ENCODE measurements at places on chromosomes 3 and 15. TPM values are rescaled to one million over a fixed set of nuclear protein-coding genes. Genes with fewer than 3 reads are reported as not detected.

CCDC80 gene
- 10.3 TPM for total RNA-seq

FYTTD1 gene
- 30.8 TPM for total RNA-seq

MEGF11 gene
- not detected for total RNA-seq

ZMYND10 gene
- total RNA-seq: 0.11 TPM

C3orf80 gene
- total RNA-seq: not detected

NOX5 gene
- total RNA-seq: 1.0 TPM

ZNF660 gene
- 0.72 TPM for total RNA-seq

RAF1 gene
- total RNA-seq: 52.0 TPM

HTD2 gene
- total RNA-seq: 3.2 TPM

LRRC3B gene
- total RNA-seq: not detected

GOLGA8K gene
- 0.08 TPM for total RNA-seq

MYL3 gene
- total RNA-seq: not detected

ITIH1 gene
- total RNA-seq: not detected

GHSR gene
- not detected for total RNA-seq

GPR149 gene
- not detected for total RNA-seq

CAND2 gene
- total RNA-seq: 1.0 TPM

NUP210 gene
- total RNA-seq: 0.04 TPM

HDGFL3 gene
- 44.7 TPM for total RNA-seq

EXD1 gene
- total RNA-seq: not detected

CKMT1A gene
- total RNA-seq: 89.3 TPM

CTXN2 gene
- not detected for total RNA-seq

GCSAM gene
- 0.91 TPM for total RNA-seq

NR2E3 gene
- total RNA-seq: not detected

TAGLN3 gene
- total RNA-seq: 22.4 TPM

ZNF662 gene
- 1.0 TPM for total RNA-seq

PCOLCE2 gene
- total RNA-seq: 2.9 TPM

PRR23A gene
- total RNA-seq: not detected

LOXL1 gene
- total RNA-seq: 12.8 TPM

Data from hair follicular keratinocyte (primary cell).